RCC 7860 (cell line): ENCODE measurements at places on chromosomes 16 and 17.

DNA sequence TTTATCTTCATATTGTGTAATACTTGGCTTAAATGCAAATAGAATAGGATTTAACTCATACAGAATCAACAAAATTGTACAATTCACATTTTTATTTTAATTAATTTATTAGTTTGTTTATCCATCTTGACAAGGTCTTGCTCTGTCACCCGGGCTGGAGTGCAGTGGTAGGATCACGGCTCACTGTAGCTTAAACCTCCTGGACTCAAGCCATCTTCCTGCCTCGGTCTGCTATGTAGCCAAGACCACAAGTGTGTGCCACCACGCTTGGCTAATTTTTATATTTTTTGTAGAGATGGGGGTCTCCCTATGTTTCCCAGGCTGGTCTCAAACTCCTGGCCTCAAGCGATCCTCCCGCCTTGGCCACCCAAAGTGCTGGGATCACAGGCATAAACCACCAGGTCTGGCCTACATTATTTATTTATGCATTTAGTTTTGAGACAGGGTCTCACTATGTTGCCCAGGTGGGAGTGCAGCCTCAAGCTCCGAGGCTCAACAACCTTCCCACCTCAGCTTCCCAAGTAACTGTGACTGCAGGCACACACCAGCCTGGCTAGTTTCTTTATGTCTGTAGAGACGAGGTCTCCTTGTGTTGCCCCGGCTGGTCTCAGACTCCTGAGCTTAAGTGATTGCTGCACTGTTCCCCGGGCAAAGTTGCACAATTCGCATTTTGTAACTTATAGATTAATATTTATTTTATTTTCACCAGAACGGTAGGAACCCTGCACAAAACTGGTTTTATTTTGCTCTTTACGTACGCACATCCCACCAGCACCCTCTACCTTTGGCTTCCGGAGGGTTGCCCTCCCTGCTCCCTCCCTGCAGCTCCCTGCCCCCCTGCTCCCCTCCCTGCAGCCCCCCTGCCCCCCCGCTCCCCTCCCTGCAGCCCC lies 4.9 kb downstream of the DPEP1 start:
- peak; percentile 25 for DNase-seq

DNA sequence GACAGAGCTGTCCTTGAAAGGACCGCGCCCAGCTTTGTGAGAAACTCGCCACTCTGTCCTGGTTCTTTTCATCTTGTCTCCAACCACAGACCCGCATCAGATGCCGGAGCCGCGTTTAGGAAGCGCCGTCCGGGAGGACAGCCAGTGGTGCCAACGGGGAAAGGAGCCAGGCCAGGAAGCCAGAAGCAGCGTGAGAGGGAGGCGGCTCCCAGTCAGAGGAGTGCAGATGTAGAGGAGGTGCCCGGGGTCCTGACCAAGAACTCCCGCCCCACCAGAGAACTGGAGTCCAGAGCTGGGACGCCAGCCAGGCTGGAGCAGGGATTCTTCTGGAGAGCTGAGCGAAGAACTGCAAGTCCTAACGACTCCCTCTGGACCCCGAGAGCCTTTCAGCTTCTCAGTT lies 49.3 kb upstream of the TNRC6C start:
- no peak for DNase-seq

DNA sequence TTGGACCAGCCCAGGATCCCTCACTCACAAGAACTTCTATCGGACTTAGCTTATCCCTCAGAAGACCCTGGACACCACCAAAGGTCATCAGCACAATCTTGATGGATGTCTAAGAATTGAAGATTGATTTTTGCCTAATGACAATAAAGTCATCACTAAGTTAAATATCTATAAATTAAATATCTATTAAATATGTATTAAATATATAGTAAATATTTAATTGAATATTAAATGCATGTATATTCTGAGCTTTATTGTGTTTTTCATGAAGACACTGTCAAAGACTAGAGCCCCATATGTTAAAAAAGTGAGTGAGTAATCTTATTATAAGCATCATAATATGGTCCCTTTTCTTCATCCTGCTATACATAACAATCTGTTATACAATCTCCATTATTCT lies 751.1 kb downstream of the KCNJ2 start:
- DNase-seq, result no peak

- peak; percentile 48 for DNase-seq
Measured at GRCh38 chr17:9768381-9768934, 22.9 kb downstream of the DHRS7C start.

GRCh38 chr16:77330332-77331042 lies 104.3 kb downstream of the ADAMTS18 start:
- DNase-seq, result no peak

- DNase-seq, result peak; percentile 82
Measured at GRCh38 chr17:39927101-39927928, at the start of the genes LRRC3C and ORMDL3. Gene LRRC3C, plus strand, starts transcription at chr17:39927732. Its CDS starts 13,792 bp downstream, at chr17:39941524. Gene ORMDL3, minus strand, starts transcription at chr17:39927601. Its CDS starts 3,398 bp downstream, at chr17:39924203.

DNA sequence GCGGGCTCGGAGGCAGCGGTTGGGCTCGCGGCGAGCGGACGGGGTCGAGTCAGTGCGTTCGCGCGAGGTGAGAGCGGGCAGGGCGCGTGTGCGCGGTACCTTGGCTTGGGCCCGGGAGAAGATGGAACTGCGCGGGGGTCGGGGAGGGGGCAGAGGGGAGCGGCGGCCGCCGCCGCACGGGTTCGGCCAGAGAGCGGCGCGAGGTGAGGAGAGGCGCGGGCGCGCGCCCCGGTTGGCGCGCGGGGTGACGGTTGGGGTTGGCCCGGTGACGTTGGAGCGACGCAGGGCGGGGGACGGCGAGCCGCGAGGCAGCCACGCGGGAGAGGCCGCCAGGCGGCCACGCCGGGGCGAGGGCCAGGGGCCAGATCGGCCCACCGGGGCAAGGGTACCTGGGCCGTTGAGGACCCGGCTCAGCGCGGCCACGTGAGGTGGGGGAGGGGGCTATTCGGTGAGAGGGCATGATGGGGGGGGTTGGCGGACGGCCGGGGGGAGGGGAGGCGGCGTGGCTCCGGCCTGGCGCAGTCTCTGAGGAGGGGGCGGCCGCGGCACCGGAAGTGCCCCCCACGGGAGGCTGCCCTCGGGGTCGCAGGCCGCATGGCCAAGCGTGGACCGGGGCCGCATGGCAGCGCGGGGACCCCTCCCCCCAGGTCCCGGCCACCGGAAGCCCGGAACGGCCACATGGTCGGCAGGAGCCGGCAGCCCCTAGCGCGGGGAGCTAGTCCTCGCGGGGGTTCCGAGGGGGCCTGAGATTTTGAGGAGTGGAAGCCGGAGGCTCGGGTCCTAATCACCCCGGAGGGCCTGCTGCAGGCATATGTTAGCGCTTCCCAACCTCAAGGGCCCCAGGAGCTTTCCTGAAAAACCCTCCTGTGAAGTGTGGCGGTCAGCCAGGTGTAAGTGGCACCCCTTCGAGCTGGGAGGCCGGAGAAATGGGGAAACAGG lies 527 bp downstream of the EIF5A start:
- DNase-seq, result no peak

GRCh38 chr16:6362321-6362720 lies 970.3 kb upstream of the RBFOX1 start:
- DNase-seq, result no peak

DNA sequence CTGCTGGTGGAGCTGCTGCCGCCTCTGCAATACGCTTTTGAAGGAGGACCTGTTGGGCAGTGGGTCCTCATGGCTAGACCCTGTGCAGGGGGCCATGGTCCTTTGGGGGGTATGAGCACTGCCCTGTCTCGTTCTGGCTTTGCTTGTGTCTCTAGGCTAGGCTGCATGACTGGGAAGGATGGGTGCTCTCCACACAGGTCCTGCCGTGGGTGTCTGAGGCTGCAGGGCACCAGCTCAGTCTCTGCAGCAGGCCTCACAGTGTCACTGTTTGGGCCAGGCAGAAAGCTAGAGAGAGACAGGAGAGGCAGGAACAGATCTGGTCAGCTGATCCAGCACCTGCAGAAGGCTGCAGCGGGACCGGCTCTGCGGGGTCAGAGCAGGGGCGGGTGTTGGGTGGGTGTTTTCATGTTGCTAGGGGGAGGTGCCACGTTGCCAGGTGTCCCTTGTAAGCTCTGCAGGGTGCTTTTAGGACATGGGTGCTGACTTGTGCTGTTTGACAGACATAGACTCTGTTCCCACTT lies 111.4 kb downstream of the SNX29 start:
- no peak for DNase-seq

DNA sequence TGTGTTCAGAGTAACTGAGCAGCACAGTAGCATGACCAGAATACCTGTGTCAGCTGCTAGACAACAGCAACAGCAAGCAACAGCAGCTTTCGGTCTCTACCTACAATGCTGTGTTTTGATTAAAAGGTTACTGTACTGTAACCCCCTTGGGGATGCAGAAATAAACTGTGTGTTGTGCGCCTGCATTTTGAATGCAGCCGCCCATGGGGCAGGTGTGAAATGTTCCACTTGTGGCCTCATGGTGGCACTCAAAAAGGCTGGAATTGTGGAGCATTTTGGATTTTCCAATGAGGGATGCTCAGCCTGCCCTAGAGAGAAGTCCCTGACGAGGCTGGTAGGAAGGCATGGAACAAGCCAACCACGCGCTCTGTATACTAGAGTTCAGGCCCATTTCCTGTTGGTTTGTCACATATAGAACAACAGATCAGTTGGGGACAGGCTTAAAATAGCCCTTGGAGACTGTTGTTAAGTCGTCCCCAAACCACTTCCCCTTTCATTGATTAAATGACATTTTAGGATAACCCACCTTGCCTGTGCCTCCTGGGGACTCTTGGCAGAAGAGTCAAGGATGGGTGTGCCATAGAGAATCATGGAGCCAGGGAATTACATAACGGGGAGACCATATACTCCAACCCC lies 27.1 kb downstream of the SCPEP1 start:
- no peak for DNase-seq

GRCh38 chr17:5282642-5283217 lies 646 bp downstream of the RABEP1 start:
- DNase-seq, result no peak

DNA sequence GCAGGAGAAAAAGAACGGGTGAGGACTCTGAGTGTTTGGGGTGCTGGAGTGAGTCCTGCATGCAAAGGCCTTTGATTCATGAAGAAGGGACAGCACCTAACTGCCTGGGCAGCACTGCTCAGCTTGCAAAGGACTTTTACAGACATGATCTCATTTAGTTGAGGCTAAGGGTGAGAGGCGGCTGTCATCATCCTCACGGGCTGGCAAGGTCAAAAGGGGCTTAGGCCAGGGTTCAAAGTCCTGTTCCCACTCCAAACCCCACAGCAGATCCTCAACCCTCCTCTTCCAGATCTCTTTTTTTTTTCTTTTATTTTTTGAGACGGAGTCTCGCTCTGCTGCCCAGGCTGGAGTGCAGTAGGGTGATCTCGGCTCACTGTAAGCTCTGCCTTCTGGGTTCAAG lies 4.8 kb downstream of the RHBDF2 start:
- no peak for DNase-seq

- no peak for DNase-seq
Measured at GRCh38 chr17:76036497-76037261, 9.6 kb upstream of the EVPL start.

DNA sequence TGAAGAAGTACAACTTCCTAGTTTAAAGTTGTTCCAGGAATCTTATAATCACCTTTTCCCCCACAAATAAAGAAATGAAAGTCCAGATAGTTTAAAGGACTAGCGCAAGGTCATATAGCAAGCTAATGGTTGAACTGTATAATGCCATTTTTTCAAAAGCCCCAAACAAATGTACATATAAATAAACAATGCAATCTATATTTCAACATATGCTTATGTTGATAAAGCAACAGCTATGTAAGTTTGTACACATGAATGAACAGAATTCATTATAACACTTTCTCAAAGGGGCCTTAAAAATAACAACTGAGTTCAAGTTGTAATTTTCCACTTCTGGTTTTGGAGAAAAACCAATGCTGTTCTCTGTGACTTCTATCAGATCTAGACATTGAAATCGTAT lies 1628.6 kb downstream of the CDH8 start:
- DNase-seq, result no peak

GRCh38 chr17:3596804-3597464 lies 12.3 kb downstream of the TRPV1 start:
- no peak for DNase-seq
